ENCODE measurements at places on chromosomes 4 and X.

GRCh38 chr4:27921231-27921630, 1060.6 kb downstream of the STIM2 start:
- no peaks in the 10 kb centered on the region for H3K4me1 ChIP-seq
- no peak overlapping the region for H3K27ac ChIP-seq
- no peaks in the 10 kb centered on the region for H3K27me3 ChIP-seq
- no peak overlapping the region for H3K4me3 ChIP-seq

DNA sequence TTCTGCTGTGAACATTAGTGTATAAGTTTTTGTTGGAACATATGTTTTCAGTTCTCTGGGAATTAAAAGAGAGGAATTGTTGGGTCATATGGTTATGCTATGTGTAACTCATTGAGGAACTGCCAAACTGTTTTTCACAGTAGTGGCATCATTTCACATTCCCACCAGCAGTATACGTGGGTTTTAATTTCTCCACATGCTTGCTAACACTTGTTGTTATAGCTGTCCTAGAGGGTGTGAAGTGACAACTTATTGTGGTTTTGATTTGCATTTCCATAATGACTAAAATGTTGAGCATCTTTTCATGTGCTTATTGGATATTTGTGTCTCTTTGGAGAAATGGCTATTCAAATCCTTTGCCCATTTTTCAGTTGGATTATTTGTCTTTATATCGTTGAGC, 13.7 kb downstream of the APELA start:
- no peaks in the 10 kb centered on the region for H3K4me1 ChIP-seq
- no peaks in the 10 kb centered on the region for H3K36me3 ChIP-seq
- H3K27ac ChIP-seq = no peak overlapping the region
- no peaks in the 10 kb centered on the region for H3K27me3 ChIP-seq
- no peak for DNase-seq

DNA sequence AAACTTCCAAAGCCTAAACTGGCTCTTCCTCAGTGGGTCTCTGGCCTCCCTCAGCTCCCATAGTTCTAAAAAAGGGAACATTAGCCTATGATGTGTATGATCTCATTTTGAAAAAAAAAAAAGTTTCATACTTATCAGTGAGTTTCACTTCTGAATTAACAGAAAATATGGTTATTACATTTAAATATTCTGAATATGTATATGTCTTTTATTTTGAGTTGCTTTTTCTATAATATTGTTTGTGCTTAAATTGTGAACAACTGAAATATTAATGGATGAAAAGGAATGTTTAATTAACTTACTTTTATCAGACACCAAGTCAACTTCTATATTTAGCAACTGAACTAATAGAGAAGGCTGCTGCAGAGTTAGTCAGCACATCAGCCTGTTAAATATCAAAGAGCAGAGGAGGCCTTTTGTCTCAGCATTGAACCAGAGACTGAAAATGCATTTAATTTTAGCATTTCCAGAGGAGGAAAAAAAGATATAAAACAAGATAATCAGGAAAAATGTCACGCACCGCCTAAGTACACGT, 20.4 kb upstream of the FHL1 start:
- no peaks in the 10 kb centered on the region for H3K36me3 ChIP-seq
- no peak overlapping the region for H3K4me3 ChIP-seq
- no peak for DNase-seq

GRCh38 chrX:71536285-71536684, 3.4 kb downstream of the OGT start:
- no peaks in the 10 kb centered on the region for H3K27me3 ChIP-seq
- peaks cover 14% of the 10 kb centered on the region for H3K4me1 ChIP-seq
- H3K36me3 ChIP-seq = peaks cover 8% of the 10 kb centered on the region

DNA sequence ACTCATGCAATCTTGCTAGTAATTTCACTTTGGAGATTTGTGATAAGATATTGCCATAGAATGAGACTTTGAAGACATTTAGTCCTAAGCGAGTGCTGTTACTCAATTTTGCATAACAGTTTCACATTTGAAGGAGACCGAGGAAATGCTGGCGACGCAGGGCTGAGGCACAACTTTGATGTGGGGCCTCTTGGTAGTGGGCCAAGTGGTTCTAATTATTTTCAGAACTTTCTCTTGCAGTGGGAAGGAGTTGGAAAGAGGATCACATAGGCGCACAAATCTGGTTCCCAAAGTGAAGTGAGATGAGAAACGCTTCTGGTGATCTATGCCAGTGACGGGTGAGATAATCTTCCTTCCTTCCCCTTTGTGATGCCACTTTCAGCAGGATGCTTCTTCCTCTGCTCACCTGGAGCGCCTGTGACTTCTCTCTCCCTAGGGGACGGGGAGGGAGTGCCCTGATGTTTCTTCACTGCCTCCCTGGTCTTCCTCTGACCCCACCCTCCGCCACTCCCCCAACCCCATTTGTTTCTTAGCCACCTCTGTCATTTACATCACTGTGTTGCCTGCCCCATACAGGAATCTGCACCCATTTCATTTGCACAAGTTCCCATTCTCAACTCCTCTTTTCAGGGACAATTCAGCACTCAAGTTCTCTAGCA, 138.9 kb upstream of the MID1 start:
- DNase-seq = peak; percentile 72
- peaks cover 4% of the 10 kb centered on the region for H3K27me3 ChIP-seq
- no peak overlapping the region for H3K4me3 ChIP-seq

GRCh38 chr4:140704392-140704960, 51.7 kb downstream of the TBC1D9 start:
- no peaks in the 10 kb centered on the region for H3K27me3 ChIP-seq
- no peak for DNase-seq
- H3K4me3 ChIP-seq = no peak overlapping the region
- H3K4me1 ChIP-seq = peaks cover 7% of the 10 kb centered on the region
- H3K27ac ChIP-seq = no peak overlapping the region

DNA sequence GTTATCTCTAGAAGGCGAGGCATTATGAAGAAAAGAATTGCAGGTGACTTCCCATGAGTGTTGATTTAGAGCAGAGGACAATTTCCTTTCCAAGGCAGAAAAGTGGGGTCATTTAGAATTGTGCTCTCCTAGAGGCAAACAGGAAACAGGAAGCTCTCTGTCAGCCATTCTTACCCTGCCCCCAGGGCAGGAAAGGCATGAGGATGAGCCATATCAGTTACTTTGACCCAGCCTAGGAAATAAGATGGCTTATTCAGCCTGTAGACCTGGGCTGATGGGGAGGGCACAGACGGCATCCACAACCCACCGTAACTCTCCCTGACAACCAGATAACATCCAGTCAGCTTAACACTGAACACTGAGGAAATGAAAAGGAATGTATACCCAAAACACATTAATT, 88.8 kb upstream of the KDR start:
- no peaks in the 10 kb centered on the region for H3K27me3 ChIP-seq
- peak overlapping the region; percentile 42 for H3K27ac ChIP-seq
- H3K36me3 ChIP-seq = no peaks in the 10 kb centered on the region
- H3K4me1 ChIP-seq = peaks cover 4% of the 10 kb centered on the region
- H3K4me3 ChIP-seq = no peak overlapping the region
- DNase-seq = no peak

GRCh38 chr4:48243887-48244286, 25.8 kb downstream of the TEC start:
- DNase-seq = no peak
- no peak overlapping the region for H3K4me3 ChIP-seq
- H3K27ac ChIP-seq = no peak overlapping the region
- peaks cover 3% of the 10 kb centered on the region for H3K4me1 ChIP-seq

DNA sequence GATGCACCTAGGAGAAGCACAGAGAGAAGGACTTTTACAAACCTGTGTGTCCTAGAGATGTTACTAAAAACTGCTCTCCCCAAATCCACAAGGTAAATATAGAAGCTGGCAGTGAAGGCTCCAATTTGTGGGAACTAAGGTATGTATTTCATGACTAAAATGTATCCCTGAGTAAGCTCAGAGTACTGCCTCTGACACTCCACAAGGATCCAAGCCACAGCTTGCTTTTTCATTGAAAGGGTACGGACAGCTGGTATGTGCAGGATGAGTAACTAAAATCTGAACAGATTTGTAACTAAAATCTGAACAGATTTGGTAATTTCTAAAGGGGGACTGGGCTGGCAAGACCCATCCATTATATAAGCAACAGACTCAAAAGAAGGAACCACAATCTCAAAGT, 187.6 kb downstream of the DCLK2 start:
- no peak overlapping the region for H3K4me3 ChIP-seq
- H3K27me3 ChIP-seq = no peaks in the 10 kb centered on the region
- DNase-seq = no peak
- H3K4me1 ChIP-seq = no peaks in the 10 kb centered on the region
- H3K27ac ChIP-seq = no peak overlapping the region

DNA sequence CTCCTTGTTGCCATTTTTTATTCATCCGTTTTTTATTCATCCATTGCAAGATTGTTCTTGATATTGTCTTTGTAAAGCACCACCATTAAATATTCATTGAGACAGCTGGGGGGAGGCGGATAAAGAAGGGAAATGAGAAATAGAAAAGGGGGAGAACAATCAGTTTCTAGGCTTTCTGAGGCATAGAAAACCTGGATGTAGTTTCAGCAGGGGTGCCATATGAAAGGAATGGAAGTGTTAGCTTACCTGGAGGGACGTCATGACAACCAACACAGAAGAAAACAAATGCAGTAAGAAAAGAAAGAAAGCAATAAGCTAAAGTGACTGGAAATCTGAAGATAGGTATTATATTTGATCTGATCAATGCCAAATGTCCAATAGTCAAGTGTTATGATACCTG, 276.1 kb downstream of the GASK1B start:
- no peak for DNase-seq
- H3K27me3 ChIP-seq = no peaks in the 10 kb centered on the region
- H3K27ac ChIP-seq = no peak overlapping the region
- no peak overlapping the region for H3K4me3 ChIP-seq

DNA sequence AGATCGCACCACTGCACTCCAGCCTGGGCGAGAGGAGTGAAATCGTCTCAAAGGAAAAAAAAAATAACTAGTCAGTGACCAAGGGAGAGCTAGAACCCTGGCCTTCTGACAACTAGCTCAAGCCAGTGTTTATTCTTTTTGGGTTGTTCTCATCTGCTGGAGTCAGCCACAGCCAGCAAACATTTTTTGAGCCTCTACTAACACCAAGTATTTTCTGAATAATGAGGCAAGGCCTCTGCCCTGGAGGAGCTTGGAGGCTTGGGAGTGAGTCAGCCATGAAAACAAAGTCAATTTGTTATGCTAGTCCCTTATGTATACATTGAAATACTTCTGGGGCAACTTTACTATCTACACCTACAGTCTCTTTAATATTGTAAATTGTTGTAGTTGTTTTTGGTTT, 46.5 kb downstream of the TMA16 start:
- H3K36me3 ChIP-seq = peaks cover 1% of the 10 kb centered on the region
- H3K27ac ChIP-seq = no peak overlapping the region
- DNase-seq = no peak
- H3K27me3 ChIP-seq = no peaks in the 10 kb centered on the region
- no peak overlapping the region for H3K4me3 ChIP-seq

DNA sequence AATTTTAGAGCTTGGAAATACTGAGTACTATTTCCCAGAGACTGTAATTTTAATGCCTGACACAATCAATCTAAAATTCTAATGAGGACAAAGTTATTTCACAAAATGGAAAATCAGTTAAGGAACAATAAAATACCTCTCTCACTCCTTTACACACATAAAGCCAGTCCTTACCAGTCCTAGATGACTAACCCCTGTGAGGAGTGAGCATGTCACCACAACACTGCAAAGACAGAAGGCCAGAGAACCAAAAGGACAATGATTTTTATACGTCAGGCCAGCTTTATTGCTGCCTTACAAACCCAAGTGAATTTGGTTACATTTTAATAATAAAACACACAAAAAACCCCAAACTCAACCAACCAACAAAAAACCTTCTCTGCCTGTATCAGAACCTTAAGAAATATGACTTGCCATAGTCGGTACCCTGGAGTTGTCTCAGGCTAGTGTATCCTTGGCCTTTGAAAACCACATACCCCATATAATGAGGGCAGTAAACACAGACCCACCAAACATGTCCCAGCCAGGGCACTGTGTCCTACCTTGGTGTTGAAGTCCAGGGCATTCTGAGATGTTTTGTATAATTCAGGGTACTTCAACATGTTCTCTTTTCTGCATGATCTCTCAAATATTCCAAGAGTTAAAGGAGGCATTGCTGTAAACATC, 57.6 kb downstream of the SHISA3 start:
- H3K27ac ChIP-seq = no peak overlapping the region
- no peak overlapping the region for H3K4me3 ChIP-seq
- no peaks in the 10 kb centered on the region for H3K27me3 ChIP-seq
- no peaks in the 10 kb centered on the region for H3K4me1 ChIP-seq
- no peak for DNase-seq
- H3K36me3 ChIP-seq = no peaks in the 10 kb centered on the region

DNA sequence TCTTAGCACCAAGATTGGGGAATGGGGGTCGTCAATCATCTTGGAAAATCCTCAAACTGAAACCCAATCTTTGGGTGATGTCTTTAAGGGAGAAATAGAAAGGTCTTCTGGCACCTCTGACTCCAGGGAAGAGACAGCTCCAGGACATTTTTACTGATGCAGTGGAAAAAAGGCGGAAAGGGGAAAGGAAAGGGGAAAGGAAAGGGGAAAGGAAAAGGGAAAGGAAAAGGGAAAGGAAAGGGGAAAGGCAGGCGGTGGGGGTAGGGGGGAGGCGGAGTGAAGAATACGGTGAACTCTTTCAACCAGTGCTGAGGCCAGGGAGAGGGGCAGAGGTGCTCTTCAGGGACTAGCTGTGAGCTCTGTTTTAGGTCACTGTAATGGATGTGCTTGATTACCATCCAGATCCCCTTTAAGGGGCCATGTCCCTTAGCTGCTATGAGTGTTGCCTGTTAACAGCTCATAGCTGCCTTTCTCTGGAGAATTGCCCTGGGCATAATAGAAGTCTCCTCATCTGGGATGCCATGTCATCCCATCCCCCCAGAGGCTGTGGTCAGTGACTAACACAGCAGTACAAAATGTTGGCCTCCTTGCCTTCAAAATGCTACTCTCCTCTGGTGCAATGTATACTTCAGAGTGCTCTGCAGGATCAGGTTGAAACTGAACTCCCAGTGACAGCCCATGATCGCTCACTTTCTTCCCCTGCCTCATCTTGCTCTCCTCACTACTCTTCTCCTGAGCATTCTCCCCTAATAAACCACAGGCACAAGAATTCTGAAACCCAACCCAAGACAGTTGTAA, 92.4 kb upstream of the AP1S2 start:
- H3K27me3 ChIP-seq = peaks cover 55% of the 10 kb centered on the region
- H3K27ac ChIP-seq = no peak overlapping the region
- H3K36me3 ChIP-seq = no peaks in the 10 kb centered on the region
- H3K4me1 ChIP-seq = peaks cover 3% of the 10 kb centered on the region

GRCh38 chr4:61425315-61425714, 225.2 kb downstream of the ADGRL3 start:
- no peaks in the 10 kb centered on the region for H3K27me3 ChIP-seq
- no peaks in the 10 kb centered on the region for H3K4me1 ChIP-seq
- no peak for DNase-seq
- no peak overlapping the region for H3K27ac ChIP-seq

GRCh38 chrX:70485466-70485865, 40.8 kb downstream of the DLG3 start:
- H3K4me3 ChIP-seq = no peak overlapping the region
- no peak overlapping the region for H3K27ac ChIP-seq
- no peak for DNase-seq
- peaks cover 4% of the 10 kb centered on the region for H3K4me1 ChIP-seq

GRCh38 chr4:8383451-8384160, 56.9 kb downstream of the ACOX3 start:
- H3K36me3 ChIP-seq = no peaks in the 10 kb centered on the region
- H3K4me1 ChIP-seq = peaks cover 10% of the 10 kb centered on the region
- H3K4me3 ChIP-seq = no peak overlapping the region
- peak overlapping the region; percentile 17 for H3K27ac ChIP-seq
- H3K27me3 ChIP-seq = no peaks in the 10 kb centered on the region

- H3K4me1 ChIP-seq = no peaks in the 10 kb centered on the region
- no peak overlapping the region for H3K4me3 ChIP-seq
- H3K27ac ChIP-seq = no peak overlapping the region
- H3K27me3 ChIP-seq = no peaks in the 10 kb centered on the region
- DNase-seq = no peak
Measured at GRCh38 chr4:138049355-138049754, 192.8 kb downstream of the SLC7A11 start.
